Testis (tissue), 5 donors: ENCODE measurements at places on chromosomes 2 and 18.

DNA sequence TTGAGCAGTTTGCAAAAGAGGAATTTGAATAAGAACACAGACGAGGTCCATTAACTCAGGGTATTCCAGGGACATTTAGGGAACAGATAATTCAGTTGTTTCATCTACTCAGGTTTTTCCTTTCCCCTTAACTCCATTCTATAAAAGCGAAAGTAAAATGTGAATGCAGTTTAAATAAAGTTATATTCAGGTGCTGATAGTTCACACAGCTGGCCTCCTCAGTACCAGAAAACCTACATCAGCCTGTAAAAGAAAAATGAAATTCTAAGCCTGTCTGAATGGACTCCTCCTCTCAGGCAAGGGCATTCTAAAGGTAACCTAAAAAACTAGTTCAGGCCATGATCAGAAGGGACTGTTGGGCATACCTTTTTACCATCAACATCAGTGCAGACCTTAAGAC lies 873.8 kb downstream of the SUCLG1 start:
- DNase-seq = no peak

- no peak for DNase-seq
These were observed 148.3 kb downstream of the AQP4 start for GRCh38 chr18:26717123-26717719.

- DNase-seq = no peak
These were observed 147.1 kb downstream of the PHLPP1 start for GRCh38 chr18:62862466-62862865.

DNA sequence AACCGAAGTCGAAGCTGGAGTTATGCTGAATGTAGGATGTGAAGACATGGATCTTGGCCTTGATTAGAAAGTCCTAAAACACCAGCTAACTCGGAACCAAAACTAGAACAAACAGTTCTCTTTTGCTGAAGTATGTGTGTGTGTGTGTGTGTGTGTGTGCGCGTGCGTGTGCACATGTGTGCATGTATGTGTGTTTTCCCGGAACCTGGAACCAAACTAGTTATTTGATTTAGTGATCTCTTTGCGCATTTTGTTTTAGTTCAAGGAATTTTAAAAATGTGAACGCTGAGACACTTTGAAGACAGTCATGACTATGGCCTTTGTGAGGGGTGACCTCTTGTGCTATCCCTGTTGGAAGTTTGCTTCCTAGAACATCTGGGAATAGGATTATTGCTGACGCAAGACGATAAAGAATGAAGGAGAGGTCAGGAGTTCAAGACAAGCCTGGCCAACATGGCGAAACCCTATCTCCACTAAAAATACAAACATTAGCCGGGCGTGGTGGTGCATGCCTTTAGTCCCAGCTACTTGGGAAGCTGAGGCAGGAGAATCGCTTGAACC lies 23.8 kb downstream of the FHL2 start:
- DNase-seq = peak; percentile 62

- DNase-seq = no peak
These were observed 34.8 kb downstream of the TIMM21 start for GRCh38 chr18:74183130-74183529.

DNA sequence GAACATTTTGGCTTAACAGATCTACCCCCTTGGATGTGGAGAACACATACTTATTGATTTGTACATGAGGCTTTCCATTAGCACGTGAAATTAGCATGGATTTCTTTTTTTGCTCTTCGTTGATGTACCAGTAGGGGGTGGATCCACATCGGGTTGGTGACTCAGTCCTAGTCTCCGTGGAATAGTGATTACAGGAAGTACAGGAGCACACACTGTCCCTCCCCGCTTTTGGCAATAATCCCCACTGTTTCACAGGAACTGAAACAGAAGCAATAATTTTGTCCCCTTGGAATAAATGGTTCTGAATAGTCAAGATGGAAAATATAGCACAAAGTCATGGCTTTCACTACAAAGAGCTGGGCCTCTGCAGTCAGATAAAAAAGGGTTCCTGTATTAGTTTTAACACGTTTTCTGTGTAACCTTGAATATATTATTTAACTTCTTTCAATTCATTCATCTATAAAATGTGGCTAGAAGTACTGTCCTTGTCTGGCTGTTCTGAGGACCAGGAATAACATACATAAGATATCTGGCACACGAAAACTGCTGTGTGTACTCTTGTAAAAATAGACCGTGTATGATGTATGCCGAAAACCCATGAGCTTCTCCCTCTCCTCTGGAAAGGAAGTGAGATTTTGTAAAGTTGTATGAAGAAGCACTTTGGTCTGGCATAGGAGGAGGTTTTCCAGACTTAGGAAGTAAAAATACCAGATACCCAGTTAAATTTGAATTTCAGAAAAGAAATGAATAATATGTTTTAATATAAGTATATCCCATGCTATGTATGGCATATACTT lies 229.2 kb downstream of the GALR1 start:
- DNase-seq = peak; percentile 34

GRCh38 chr18:5646739-5647138 lies 102.9 kb upstream of the EPB41L3 start:
- no peak for DNase-seq

- no peak for DNase-seq
These were observed 97.8 kb upstream of the PMAIP1 start for GRCh38 chr18:59802031-59802430.
